Activated T-helper 2 cell treated with anti-CD3 and anti-CD28 coated beads, Interferon-gamma antibody, Interleukin-2, Interleukin-4, amounts not matched to agents 10 μg/mL and 5 μg/mL and 100 μg/mL, durations not matched to agents 14 hours and 24 hours and 36 hours (primary cell): ENCODE measurements at places on chromosomes 7 and 10. TPM values are rescaled to one million over a fixed set of nuclear protein-coding genes. Genes with fewer than 3 reads are reported as not detected.

GRCh38 chr10:107133656-107134055, 30.9 kb downstream of the SORCS1 start:
- DNase-seq, result no peak

DNA sequence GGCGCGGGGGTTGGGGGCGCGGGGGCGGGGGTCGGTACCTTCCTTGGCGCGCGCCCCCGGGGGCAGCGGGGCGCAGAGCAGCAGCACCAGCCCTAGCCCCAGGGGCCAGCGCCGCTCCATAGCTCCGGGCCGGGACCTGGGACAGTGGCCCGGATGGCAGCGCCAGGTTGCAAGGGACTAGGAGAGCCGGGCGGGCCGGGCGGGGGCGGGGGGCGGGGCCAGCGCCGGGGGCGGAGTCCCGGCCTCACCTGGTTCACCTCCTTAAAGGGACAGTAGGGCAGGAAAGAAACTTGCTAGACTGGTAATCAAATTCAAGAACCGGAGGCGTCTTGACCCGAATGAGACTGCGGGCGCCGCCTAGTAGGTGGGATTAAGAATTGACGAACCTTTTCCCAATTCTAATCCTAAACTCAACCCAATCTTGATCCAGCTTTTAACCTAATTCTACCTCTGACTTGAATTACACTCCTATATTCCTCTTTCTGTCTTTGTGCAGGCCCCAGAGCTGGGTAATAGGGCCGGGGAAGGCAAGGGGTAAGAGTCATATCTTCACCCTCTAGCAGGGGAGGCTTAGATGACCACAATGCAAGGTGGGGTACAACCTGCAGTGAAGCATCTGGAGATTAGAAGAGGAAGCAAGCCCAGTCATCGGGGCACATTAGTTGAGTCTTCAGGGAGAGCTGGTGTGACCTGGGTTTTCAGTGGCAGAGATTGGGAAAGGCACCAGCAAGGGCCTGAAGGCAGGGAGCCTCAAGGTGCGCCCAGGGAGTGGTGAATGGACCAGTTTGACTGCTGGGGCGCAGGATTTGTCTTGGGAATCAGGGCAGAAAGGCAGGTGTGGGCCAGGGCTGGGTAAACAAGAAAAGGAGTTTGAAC, at the start of gene EPHA1:
TSS of gene EPHA1 (minus strand) at position 171 of the 876 bp plus-strand sequence. CDS start at position 120, 51 bp downstream.
- no peak for DNase-seq

DNA sequence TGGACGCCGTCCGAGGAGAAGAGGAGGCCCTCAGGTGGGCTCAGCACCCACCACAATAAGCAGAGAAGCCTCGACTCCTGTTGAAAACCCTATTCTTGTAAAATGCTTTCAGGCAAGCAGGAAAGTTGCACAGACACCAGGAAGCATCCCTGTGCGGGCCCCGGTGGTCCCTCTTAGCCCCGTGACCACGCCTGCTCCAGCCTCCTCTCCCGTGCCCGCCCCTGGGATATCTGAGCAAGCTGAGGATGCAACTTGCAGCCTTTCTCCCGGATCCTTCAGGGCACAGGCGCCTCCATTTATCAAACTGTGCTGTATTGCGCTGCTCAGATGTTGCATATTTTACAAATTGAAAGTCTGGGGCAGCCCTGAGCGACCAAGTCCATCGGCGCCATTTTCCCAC, 72.7 kb downstream of the CFAP46 start:
- no peak for DNase-seq

- DNase-seq, result no peak
Observed at GRCh38 chr10:43115881-43116595, 22.2 kb upstream of the CSGALNACT2 start.

GRCh38 chr10:80602881-80603280, 65.2 kb downstream of the SH2D4B start:
- no peak for DNase-seq

DNA sequence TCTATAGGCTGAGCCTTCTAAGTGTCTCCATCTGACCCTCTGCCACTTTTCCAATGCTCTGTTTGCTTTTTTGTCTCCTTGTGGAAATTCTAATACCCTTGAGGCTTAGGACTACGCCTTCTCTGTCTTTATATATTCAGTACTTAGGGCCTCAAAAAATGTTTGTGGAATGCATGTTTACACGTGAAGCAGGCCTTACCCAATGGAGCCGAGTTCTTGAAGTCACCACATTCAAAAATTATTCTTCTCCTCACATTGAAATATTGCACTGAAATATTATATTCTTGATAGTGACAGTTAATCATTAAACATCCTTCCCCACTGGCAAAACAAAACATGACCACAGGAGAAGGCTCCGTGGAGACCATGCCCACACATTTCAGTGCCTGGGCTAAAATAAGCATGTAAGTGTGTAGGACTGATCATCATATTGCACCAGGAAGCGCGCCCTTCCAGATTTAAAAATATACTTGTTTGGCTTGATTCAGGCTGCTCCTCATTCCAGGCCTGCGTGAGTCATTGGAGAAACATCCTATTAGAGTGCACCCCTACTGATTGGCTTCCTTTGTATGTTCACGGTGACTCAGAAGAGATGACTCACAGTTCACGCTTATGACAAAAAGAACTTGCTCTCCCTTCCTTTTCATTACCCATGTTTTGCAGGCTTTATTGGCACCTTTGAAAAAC, 307.4 kb upstream of the AOAH start:
- no peak for DNase-seq

DNA sequence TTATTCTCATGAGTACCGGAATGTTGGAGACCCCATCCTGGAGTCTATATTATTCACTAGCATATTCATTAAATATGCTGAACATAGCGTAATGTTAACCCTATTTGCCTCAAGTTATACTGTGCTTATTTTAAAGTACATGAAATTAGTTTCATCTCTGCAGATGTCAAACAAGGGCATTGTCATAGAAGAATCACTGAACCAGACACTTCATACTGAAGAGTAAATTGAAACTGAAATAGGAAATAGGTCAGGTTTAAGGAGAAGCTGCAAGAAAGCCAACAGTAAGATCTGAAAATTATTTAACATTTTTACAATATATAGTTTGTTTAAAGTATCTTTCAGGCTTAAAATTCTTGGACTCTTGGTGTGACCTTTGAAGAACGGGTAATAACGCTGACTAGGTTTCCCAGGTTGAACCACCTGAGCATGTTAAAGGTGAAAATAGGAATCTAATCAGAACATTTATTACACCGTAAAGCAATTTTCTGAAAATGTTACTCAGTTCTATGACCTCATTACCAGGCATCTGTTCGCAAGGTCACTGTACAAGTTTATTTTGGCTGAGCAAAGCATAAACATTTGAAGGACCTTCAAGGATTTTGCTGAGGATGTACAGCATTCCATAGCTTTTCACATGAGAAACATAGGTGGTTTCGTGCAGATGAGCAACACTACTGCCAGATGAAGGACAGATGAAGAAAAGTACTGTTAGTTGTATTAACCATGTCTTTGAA, 82.7 kb downstream of the REEP3 start:
- DNase-seq, result no peak

LRRC17 gene
- 0.18 TPM in 1 of 2 replicates, not detected in the other for total RNA-seq

GRCh38 chr7:90903841-90904240, 307.7 kb downstream of the CDK14 start:
- DNase-seq, result no peak

PPP1R17 gene
- total RNA-seq, result not detected in 2 replicates

DNA sequence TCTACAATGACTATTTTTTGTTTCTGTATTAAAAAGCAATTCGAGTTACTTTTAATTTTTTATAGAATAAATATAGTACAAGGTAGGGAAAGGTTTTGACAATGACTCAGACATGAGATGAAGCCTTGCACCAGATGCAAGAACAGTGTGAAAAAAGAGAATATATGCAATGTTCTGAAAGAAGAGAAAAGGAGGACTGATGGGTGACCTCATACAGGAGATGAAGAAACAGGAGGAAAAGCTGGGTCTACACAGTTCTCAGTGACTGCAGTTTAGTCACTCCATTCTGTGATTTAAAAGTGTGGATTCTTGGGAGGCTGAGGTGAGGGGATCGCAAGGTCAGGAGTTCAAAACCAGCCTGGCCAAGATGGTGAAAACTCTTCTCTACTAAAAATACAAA, 38.3 kb upstream of the YAE1 start:
- no peak for DNase-seq

DNA sequence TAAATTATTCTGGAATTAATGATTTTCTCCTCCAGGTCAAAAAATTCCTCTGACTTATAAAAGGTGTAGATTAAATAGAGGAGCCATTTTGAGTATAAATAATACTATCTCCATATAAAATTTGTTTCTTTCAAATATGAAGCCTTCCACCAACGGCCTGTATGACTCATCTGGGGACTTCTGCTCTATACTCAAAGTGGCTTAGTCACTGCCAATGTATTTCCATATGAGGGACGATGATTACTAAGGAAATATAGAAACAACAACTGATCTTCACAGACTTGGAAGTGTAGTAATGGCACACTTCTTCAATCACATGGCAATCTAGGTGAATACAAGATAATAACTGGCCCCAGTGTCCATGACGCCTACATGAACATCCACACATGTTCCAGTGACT, 335.6 kb upstream of the HGF start:
- no peak for DNase-seq

TNS3 gene
- total RNA-seq, result 5.3 and 8.5 TPM in 2 replicates

TRIM73 gene
- total RNA-seq, result 5.7 and 6.4 TPM in 2 replicates

DNA sequence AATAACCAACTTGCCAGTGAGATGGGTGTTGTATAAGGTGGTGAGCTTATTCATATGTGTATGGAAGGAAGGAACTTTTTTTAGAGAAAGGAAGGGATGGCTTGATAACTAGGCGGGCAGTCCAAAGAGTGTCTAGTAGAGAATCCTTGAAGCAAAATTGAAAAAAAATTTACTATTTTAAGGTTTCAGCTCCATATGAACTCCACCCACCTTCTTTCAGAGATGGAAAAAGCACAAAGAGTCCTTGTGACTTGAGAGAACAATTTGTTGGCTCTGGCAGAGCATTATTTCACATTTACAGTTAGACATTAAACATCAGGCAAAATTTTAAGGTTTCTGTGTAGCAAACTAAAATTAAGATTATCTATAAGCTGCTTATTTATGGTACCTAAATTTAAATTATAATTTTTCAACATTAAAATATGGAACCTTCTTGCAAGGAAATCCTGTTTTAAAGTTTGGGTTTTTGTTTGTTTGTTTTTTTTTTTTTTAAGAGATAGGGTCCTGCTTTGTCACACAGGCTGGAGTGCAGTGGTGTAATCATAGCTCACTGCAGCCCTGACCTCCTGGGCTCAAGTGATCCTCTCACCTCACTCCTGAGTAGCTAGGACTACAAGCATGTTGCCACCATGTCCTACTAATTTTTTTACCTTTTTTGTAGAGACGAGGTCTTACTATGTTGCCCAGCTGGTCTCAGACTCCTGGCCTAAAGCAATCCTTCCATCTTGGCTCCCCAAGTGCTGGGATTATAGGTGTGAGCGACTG, 12.2 kb downstream of the PTPN12 start:
- DNase-seq, result no peak

ST8SIA6 gene
- not detected in 2 replicates for total RNA-seq

DNA sequence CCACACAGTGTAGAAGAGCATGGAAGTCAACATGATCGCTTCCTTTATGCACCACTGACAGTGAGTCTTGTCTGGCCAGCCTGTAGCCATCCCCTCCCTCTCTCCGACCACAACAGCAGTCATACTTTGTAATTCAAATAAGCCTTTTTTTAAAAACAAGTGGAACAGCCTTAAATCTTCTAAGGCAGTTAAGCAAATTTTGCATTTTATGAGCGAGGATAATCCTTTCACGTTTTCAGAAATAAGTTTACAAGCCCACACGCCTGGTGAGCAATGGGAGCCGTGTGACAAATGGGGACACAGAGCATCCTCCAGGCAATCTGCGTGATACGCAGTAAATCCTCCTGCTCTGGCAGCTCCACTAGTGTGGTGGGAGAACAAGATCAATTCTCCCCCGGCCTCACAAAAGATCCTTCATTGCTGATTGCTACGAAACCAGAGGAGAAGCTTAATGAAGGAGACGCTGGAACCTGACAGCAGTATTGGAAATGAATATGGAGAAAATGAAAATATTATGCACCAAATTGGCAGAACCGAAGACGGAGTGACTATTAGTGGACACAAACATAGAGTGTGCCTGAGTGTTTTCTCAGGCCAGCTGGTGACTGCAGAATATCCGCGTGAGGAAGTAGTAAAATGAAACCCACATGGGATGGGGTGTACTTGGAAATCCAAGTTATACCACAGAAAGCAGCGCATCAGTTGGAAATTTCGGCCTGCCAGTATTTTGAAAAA, 104.2 kb upstream of the CDCA7L start:
- no peak for DNase-seq

DNA sequence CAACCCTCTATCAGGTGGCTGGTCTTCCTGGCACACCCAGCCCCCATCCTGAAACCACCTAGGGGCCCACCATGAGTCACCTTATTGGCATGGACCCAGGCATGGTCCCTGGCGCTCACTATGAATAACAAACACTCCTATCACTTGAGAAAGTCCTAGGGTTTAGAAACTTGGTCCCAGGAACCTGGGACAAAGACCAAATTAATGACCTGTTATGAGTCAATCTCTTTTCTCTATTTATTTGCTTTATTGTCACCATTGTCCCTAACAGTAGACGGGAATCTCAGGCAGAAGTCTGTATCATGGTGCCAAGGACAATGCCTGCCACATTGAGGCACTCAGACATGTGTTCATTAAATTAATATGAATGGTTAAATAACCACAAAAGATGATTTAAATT, 599.6 kb upstream of the C7orf33 start:
- DNase-seq, result no peak

DNA sequence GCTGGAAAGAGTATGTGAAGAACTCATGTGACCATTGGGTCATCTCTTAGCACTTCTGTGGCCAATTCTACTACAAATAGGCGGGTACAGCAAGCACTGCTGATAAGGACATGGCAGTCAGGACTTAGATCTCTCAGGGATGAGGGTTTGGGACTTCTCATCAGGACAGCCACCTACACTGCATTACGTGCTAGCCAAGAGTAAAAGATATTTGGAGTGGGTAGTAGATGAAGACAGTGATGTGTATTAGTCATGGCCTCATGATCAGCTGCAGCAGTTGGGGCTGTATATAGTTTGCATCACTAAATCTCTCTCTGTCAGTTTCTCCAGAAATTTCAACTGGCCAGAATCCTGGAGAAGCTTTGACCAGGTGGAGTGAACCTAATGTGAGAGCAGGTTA, 9.2 kb downstream of the TAS2R60 start:
- DNase-seq, result no peak

MYOF gene
- total RNA-seq, result 32.5 and 33.2 TPM in 2 replicates

ABCA13 gene
- total RNA-seq, result 0.02 and 0.32 TPM in 2 replicates

- DNase-seq, result no peak
Observed at GRCh38 chr7:135517060-135517459, 7.2 kb upstream of the CNOT4 start.

DNA sequence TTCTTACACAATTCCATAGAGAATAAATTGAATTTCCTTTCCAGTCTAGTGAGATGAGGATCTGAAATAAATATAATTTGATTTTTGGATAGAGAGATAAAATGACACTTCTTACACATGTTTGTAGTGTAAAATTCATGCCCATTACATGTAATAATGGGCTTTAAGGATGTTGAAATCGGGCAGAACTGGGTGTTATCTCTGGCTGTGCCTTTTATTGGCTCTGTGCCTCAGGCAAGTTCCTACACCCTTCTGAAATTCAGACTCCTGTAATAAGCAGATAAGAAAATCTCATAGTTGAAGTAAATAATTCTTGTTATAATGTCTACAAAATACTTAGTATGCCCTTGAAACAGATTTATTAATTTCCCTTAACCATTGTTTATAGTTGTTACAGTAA, 125.6 kb downstream of the SEMA3A start:
- no peak for DNase-seq

FGFR2 gene
- not detected in 2 replicates for total RNA-seq
